ENCODE measurements at places on chromosomes 7 and 10.

DNA sequence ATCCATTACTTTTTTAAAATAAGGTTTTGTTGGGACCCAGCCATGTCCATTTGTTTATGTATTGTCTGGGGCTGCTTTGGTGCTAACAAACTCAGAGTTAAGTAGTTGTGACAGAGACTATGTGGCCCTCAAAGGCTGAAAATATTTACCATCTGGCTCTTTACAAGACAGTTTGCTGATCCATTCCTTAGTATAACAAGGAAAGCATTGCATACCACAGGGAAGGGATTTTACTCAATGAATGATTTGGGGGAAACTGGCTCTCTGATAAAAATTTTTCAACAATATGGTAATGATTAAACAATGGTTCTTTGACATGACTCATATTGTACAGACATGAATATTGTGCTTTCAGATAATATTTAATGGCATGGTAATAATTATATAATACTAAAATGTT lies 738.1 kb downstream of the KCNMA1 start:
- no peak for DNase-seq

GRCh38 chr10:11035301-11035991 lies 17.8 kb downstream of the CELF2 start:
- DNase-seq: no peak

DNA sequence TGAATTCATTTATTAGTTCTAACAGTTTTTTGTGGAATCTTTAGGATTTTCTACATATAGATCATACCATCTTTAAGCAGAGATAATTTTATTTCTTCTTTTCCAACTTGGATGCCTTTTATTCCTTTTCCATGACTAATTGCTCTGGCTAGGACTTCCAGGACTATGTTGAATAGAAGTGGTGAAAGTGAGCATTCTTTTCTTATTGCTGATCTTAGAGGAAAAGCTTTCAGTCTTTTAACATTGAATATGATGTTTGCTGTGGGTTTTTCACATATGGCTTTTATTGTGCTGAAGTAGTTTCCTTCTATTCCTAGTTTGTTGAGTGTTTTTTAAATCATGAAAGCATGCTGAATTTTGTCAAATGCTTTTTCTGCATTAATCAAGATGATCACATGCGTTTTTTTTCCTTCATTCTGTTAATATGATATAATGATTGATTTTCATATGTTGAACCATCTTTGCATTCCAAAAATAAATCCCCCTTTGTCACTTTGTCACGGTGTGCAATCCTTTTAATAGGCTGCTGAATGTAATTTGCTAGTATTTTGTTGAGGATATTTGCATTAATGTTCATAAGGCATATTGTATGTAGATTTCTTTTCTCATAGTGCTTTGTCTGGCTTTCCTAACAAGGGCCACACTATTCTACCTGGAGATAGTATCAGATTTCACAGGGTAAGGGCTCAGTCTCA lies 92.9 kb downstream of the ZNF467 start:
- DNase-seq: no peak

DNA sequence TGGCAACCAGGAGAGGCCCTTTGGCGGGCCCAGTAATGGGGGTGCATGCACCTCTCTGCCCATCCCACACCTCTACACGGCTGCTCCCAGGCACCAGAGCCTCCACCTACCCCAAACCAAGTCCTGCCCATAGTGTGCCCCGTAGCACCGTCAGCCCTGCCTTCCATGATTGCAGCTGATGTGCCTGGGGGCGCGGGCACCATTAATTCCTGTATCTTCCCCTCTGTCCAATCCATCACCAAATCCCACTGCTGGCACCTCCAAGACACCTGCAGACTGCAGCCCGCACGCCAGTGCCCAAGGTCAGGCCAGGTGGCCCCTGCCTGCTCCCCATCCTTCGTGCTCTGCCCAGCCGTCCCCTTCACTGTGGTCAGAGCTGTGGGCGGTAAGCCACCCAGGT lies 533.0 kb downstream of the PTPRN2 start:
- no peak for DNase-seq

GRCh38 chr7:17369691-17370426 lies 71.4 kb downstream of the AHR start:
- no peak for DNase-seq

DNA sequence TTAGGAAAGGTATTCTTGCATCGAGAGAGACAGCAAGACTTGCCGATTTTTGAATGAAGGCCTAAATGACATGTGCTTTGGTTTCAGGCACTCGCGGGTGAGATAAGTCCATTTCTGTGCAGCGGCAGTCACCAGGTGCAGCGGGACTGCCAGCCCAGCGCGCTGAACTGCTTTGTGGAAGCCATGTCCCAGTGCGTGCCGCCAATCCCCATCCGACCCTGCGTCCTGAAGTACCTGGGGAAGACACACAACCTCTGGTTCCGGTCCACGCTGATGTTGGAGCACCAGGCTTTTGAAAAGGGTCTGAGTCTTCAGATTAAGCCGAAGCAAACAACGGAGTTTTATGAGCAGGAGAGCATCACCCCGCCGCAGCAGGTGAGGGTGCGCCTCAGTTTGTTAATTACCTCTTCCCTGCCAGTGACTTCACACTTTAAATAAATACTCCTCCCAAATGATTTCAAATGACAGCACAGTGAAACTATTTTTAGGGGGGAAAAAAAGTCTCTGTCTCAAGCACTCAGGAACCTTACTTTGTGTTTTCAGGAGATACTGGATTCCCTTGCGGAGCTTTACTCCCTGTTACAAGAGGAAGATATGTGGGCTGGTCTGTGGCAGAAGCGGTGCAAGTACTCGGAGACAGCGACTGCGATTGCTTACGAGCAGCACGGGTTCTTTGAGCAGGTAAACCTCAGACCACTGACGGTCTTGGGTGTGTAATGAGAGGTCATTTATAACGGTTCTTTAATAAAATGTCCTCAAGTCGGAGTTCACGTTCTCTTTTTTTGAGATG lies 98.3 kb downstream of the TRRAP start:
- no peak for DNase-seq

GRCh38 chr10:117699436-117700075 lies 157.0 kb downstream of the EMX2 start:
- no peak for DNase-seq

DNA sequence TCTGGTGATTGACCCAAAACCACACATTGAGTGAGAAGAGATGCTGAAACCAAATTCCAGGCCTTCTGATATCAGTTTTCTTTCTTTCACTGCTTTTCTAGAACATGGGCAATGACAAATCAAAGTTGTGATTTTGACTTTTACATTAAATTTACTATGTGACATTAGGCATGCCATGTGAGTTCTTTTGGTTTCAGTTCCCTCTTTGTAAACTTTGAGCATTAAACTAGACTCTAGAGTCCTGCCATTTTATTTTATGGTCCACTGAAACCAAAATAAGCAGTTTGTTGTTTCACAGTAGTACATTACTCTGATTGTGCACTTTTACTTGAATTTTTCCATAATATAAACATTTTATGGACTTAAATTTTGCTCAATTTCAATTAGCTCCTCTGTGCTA lies 381.1 kb upstream of the SEMA3D start:
- no peak for DNase-seq

- no peak for DNase-seq
Observed at GRCh38 chr10:67670401-67670800, 25.6 kb downstream of the CTNNA3 start.

- DNase-seq: no peak
Observed at GRCh38 chr10:1228467-1228975, 172.3 kb downstream of the WDR37 start.

DNA sequence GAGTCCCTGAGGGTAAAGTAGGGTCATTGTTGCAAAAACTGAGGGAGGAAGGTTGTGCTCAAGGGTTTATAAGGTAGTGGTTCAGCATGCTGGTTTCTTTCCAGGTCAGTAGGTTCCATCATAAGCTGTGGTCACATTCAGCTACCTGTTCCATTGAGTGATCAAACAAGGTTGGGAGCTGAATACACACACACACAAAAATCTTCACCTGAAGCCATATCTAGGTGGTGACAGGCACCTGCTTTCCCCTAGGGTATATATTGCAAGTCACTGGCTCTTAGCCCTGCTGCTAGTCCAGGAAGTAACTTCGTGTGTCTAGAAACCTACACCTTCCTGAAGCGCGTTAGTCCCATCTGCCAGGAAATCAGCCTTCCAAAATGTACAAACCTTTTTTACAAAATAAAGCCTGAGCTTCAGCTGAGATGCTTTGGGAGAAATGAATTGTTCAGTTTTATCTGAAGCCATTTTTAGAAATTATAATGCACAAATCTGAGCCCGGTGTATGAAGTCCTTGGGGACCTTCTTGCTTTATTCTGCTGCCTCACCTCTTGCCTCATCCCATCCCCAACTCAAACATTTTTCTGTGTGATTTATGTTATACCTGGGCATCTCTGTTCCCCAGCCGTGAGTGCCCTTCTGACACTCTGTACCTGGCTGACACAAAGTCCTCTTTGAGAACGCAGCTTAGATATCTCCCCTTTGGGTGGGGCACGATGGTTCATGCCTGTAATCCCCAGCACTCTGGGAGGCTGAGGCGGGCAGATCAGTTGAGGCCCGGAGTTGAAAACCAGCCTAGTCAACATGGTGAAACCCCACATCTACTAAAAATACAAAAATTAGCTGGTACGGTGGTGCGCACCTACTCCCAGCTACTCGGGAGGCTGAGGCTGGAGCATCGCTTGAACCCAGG lies 10.6 kb upstream of the LAMTOR4 start:
- no peak for DNase-seq
